Forelimb muscle (tissue), 1 donor: ENCODE measurements at places on chromosomes 4 and X.

DNA sequence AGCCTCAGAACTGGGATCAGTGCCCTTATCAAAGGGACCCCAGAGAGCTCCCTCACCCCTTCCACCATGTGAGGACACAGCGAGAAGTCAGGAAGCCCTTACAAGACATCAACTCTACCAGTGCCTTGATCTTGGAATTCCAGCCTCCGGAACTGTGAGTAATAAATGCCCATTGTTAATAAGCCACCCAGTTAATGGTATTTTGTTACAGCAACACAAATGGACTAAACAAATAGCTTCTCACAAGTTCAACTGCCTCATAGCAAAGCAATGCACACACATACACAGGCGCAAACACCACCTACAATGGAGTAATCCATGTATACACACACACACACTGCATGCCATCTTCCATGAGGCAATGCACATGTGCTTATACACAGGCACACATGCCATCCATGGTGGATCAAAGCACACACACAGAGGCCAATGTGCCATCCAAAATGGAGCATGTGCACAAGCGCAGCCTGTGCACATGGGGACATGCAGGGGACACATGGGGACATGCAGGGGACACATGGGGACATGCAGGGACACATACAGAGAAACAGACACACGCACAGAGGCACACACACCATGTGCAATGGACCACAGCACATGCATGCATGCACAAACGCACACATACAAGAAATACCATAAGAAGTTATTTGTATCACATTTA, 137.6 kb upstream of the TBL1X start:
- no peak for DNase-seq

DNA sequence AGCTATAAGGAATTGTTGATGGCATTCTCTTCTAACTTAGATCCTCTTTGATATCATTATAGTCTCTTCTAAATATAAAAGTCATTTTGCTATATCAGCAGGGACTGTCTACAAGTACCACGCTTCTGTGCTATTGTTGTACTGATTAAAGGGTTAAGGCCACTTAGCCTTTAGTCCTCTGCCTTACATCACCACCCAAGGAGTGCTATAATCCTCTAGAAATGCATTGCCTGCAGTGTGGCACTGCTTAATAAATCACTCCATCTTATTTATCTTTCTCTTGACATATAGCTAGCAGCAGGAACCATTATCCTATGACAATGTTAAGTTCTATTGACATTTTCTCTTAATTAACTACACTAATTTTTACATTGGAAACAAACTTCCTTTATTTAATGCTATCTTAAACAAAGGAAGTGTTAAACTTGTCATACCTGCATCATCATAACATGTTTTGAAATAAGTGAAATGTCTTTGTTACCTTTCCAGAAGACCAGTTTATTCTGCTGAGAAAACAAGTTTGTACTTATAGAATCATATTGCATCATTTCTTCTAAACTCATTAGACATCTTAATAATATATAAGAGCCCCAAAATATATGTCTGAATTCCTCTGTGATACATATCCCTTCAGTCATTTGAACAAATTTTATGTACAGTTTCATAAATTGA, 360.9 kb upstream of the ATOH1 start:
- no peak for DNase-seq

DNA sequence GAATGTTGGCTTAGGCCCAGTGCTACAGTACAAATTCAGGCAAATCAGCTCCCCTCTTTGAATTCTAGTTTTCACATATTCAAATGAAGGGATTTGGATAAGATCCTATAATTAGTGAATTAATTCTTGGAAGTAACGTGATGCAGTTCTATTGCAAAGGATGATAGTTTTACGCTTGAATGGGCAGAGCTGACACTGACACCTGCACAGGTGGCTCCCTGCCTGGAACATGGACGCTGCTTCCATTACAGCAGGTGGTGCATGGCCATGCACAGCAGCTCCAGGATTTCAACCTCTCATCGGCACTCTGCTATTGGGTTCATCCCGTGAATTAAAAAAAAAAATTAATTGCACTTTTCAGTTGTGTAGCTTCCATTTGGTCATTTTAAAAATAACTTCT, 28.4 kb upstream of the RPS6KA6 start:
- DNase-seq, result no peak

DNA sequence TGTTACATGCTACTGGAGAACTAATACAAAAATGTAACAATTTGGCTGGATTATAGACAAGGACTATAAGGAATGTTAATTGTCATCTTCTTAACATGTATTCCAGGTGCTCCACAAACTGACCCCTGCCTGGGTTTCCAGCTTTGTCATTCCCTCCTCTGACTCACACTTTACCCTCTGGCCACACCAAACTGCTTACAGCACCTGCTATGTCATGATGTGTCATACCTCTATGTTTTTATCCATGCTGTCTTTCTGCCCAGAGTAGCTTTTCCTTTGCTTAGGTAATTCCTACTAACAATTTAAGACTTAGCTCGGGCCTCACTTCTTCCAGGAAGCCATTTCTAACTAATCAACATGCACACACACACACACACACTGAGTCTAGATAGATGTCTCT, 14.0 kb upstream of the SHROOM4 start:
- no peak for DNase-seq

- no peak for DNase-seq
Observed at GRCh38 chrX:22124098-22124497, 92.0 kb downstream of the PHEX start.

DNA sequence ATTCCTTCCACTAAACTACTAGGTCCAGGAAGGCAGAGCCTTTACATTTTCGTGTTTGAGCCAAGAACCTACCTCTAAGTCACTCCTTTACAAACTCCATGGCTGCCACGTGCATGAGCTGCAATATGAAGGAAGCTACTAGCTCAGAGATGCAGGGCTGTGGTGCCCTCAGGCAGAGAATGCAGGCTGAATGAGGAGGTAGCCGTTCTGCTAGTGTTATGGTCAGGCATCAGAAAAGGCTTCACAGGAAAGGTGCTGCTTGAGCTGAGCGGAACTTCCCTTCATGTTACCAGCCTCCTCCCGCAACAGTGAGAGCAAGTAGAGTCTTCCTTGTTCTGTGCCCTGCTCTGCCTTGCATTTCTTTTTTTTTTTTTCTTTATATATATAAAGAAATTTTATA, 148.3 kb upstream of the PACRGL start:
- DNase-seq, result no peak
